ENCODE measurements at places on chromosomes 1 and 21.

- DNase-seq = no peak
These were observed 36.7 kb downstream of the PEX14 start for GRCh38 chr1:10511494-10511885.

DNA sequence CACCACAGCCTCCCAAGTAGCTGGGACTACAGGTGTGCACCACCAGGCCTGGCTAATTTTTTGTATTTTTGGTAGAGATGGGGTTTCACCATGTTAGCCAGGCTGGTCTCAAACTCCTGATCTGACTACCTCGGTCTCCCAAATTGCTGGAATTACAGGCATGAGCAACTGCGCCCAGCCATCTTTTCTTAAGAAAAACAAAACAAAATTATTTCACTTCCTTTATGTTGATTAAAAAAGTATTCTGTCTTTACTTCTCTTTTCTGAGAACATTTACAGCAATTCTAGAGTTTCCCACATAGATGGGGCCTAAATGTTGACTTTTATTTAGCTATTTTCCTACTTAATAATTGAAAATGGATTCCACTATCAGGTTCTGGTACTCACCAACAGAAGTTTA lies 17.3 kb upstream of the TMEM183A start:
- DNase-seq = no peak

DNA sequence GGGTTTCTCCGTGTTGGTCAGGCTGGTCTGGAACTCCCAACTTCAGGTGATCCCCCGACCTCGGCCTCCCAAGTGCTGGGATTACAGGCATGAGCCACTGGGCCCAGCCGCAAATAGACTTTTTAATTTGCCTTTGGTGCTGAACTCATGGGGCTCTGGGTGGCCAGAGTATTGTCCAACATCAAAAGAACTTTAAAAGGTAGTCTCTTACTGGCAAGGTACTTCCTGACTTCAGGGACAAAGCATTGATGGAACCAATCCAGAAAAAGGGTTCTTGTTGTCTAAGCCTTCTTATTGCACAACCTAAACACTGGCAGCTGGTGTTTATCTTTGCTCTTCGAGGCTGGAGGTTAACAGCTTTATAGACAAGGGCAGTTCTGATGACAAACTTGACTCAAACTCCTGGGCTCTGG lies 3.8 kb upstream of the KTI12 start:
- DNase-seq = no peak

DNA sequence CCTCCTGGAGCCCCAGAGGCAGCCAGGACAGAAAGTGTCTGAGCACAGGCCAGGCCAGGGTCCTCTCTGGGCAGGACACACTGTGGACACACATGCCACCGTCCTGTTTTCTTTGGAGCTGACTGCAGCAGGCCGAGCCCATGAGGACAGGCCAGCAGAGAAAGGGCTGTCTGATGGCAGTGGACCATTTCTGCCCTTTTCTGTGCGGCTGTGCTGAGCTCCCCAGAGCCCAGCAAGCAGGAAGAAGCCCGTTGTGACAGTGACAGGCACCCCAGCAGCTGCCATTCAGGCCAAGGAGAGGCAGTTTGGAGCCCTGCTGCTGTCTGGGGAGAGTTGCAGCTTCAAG lies 115.8 kb upstream of the ARHGEF16 start:
- DNase-seq = no peak

DNA sequence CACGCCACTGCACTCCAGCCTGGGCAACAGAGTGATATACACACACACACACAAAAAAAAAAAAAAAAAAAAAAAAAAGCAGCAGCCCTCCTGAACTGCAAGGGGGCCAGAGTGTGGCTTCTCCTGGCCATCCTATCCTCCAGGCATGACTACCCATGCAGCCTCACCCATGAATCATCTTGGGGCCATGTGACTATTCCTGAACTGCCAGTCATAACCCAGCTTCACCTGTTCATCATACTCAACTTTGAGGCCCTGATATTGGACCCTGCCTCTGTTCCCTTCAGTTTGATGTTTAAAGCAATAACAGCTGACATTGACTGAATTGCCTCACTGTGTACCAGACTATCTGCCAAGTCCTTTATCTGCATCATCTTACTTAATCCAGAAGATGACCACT lies 2.8 kb upstream of the HPCAL4 start:
- DNase-seq = no peak

All from activated CD8-positive, alpha-beta memory T cell treated with anti-CD3 and anti-CD28 coated beads for 1 hour (primary cell).